ENCODE measurements at places on chromosomes 2 and 18. TPM values are rescaled to one million over a fixed set of nuclear protein-coding genes. Genes with fewer than 3 reads are reported as not detected.

DNA sequence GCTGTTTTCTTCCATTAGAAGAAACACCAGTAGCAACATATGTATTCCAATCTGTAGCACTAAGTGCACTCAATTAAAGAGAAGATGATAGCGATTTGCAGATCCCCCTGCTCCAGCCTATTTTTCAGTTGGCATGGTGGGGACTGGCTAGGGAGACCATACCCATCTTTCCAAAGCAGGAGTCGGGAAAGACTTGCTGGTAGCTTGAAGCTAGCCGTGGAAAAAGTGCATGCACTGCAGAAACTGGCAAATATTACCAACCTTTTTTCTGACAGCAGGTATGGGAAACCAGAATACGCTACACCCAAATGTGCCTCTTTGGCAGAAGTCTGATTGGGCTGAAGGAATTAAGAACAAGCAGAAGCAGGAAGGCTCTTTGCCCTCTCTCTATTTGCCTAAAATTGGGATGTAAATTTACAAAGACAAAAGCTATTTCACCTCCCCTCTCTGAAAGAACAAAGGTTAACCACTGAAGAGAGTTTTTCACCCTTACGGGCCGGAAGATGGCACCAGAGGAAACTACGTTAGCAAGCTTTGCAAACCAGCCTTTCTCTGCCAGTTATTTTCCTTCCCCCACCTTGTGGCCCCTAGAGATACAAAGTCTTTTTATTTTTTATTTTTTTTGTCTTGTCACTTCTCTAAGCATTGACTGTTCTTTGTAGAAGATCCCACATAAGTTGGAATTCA, 273.1 kb downstream of the DLGAP1 start:
- no peak for DNase-seq

GRCh38 chr2:95578539-95578938, 13.3 kb upstream of the TRIM43 start:
- DNase-seq = no peak

GRCh38 chr2:149068996-149069888, 30.7 kb downstream of the LYPD6B start:
- peak; percentile 79 for DNase-seq

DNA sequence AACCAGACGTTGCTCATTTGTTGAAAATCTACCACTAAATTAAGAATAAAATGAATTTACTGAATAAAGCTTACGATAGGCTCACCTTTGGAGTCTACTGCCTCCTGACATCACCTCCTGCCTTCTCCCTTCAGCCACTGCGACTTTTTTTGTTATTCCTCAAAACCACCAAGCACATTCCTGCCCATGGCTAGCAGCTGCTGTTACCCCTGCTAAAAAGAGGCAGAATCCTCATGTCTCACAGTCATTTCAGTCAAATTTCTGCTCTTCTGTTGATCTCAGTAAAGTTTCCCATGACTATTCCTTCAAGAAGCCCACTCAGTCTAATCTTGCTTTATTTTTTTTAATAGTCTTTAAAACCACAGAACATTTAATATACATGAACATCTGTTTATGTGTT, 40.8 kb upstream of the ANKRD62 start:
- DNase-seq = no peak

DNA sequence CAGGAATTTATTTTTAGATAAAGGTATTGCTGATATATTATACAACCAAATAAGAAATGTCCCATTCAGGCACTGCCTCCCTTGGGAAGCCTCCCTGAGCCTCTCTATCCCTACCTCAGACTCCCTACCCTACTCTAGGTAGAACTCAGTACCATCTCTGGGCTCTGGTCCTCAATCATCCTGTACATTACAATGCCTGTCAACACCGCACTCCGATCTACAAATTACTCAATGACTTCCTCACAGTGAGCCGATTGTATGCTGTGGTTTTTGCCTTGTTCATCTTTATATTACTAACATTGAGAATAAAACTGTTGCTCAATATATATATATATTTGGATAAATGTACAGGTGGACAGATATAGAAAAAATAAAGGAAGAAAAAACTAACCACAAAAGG, 207.5 kb downstream of the STK39 start:
- no peak for DNase-seq

GRCh38 chr2:210461401-210461800, 15.2 kb downstream of the LANCL1 start:
- no peak for DNase-seq

- DNase-seq = peak; percentile 60
Measured at GRCh38 chr18:76771192-76771799, 51.1 kb upstream of the ZNF236 start.

GRCh38 chr2:102184568-102184967, 2.3 kb upstream of the IL1RL2 start:
- DNase-seq = no peak

DNA sequence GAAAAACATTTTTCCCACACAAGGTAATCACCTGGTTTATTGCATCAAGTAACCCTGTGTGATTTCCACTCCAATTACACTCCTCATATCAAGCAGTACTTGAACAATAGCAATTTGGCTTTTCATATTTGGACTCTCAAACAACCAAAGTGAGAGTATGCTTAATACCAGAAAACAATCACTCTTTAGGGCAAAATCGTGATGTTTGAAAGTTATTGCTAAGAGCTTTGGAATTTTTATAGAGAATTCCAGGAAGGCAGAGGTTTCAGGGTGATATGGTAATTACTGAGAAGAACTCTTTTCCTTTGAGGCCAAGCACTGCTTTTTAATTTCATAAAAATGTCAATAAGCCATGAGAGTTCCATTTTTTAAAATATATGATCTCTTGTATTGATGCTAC, 779.5 kb upstream of the LRRTM1 start:
- DNase-seq = no peak

GRCh38 chr2:17309741-17310339, 208.4 kb downstream of the RAD51AP2 start:
- DNase-seq = no peak

GRCh38 chr2:23441414-23441813, 56.4 kb downstream of the KLHL29 start:
- DNase-seq = no peak

GRCh38 chr2:59297816-59298215, 1056.7 kb upstream of the FANCL start:
- DNase-seq = no peak

DNA sequence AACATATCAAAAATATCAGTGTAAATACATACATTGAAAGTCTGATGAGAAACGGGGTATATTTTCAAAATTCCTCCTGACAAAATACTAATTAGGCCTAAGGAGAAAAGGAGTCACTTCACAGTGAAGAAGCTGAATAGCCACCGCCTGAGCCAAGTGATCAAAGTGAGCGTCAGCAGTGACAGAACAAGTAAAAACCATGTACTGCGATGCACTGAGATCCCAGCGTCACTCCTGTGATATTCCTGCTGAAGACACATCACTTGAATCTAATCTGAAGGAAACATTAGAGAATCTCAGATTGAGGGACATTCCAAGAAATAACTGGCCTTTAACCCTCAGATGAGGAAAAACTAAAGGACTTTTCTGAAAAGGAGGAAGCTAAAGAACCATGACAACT, 285.3 kb downstream of the EN1 start:
- peak; percentile 55 for DNase-seq

DNA sequence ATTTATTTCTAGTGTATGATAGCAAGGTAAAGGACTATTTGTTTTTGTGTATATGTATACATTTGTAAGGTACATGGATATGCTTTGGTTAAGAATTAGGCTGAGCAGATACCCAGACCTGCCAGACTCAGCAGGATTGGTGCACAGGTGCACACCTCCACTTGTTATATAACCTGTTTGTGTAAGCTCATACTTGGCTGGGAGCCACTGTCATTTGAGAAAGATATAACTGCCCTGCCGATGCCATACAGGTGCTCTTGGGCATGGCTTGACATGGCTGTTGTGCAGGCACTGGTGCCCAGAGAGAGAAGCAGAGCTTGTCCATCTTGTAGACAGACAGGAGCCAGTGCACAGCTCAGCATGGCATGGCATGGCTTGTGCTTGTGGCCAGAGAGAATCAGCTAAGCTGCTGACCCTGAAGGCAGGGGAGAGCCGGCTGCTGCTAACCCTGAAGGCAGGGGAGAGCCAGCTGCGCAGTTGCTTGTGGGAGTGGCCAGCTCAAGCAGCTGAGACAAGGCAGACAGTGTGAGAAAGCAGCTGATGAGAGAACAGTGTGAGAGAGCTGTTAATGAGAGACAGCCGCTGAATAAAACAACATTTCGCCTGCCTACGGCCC, 136.5 kb downstream of the RNF144A start:
- no peak for DNase-seq

DNA sequence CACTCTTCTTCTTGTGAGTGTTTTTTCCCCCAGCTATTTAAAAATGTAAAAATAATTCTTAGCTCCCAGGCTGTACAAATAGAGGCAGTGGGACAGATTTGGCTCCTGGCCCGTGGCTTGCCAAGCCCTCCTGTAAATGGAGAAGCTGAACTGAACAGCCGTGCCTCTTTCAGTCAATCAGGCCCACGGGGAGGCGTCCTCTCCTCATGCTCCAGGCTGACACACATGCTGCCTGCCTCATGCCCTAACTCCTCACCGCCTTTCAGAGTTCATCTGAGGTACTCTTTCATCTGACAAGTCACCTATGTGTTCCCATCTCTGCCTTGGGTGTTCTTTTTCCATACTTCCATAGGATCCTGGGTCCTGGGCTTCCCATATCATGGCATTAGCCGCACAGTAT, 58.9 kb downstream of the BMP10 start:
- DNase-seq = no peak

DNA sequence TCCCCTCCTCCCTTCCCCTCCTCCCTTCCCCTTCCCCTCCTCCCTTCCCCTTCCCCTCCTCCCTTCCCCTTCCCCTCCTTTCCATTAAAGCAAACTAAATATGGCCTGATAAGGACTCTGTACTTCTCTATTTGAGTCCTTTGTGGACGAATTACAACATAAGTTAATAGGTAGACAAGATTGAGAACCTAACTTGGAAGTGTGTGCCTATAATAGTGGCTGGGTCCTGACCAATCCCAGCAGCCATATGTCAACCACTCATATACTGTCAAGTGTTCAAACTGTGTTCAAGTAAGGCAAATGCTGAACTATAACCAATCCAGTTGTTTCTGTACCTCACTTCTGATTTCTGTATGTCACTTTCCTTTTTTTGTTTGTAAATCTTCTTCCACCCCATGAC, 97.1 kb upstream of the RBMS1 start:
- no peak for DNase-seq

GRCh38 chr18:30277676-30278075, 764.9 kb downstream of the DSC3 start:
- no peak for DNase-seq

GRCh38 chr18:50973367-50974126, 5.7 kb downstream of the ELAC1 start:
- peak; percentile 79 for DNase-seq

GRCh38 chr2:16626997-16627605, 38.5 kb downstream of the CYRIA start:
- DNase-seq = no peak

- DNase-seq = no peak
Measured at GRCh38 chr18:8063733-8064132, 496.6 kb downstream of the PTPRM start.

DNA sequence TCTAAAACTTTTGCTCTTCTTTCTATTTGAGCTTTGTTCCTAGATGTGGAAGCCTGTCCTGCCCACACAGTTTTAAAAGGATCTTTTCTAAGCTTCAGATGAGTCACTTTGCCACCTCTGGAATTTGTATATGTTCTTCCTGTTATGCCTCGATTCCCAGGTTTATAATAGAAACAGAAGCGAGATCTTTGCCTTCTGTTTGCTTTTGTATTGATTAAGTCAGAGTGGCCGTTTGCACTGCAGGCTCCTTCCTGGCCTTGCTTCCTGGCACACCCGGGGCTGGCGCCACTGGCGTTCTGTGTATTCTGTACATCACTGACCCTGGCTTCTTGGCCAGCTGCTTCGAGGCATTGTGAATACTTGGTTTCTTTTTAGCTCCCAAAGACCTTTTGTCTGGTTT, 91.8 kb downstream of the MTCL1 start:
- peak; percentile 80 for DNase-seq

DNA sequence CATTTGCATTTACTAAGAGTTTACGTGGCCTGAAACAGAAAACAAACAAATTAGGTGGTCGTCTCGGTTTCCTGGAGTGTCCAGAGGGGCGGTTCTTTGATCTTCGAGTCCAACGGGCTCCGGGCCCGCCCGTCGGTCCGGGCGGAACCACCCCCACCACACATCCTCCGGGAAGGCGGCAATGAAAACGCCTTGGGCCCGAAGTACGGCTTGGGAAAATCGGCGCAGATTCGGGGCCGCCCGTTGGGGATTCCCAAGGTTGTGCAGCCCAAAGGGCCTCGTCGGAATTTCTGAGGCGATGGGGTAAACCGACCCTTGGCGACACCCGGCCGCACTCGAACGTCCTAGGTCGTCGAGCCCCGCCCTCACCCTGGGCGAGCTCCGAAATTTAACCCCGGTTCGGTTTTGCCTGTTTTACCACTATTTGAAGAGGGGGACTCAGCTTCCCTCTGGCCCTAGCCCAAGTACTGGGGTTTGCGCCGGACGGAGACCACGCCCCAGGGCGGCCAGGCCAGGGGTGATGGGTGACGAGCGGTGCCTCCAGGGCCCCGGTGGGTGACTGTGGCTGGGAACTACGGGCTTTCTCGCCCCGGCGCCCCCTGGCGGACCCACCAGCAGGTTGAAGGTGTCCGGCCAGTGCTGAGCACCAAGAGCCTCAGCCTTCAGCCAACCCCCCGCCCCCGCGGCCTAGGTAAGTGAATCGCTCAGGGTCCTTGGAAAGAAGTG, 1.9 kb upstream of the CFAP53 start:
- DNase-seq = peak; percentile 98

- DNase-seq = no peak
Measured at GRCh38 chr18:45876161-45876560, 50.7 kb downstream of the SIGLEC15 start.

DNA sequence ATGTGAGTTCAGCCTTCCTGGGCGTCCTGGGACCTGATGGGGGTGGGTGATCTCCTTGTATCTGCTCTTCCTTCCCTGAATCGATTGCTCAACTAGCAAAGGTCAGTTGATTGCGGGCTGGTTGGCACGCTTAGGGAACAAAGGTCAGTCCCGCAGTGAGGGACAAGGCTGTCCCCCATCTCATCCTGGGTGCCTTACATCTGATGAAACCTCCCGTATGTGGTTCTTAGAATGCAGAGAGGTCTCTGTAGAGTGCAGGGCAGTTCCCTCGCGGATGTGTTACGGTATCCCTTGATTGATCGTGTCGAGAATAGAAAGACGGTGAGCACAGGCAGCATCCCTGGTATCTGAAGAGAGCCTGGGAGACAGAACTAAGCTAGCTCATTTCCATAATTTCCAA, 56.4 kb upstream of the RBM44 start:
- no peak for DNase-seq

- no peak for DNase-seq
Measured at GRCh38 chr18:29161429-29161828, 984.5 kb upstream of the CDH2 start.

- DNase-seq = peak; percentile 79
Measured at GRCh38 chr2:130755256-130756052, at the start of gene AMER3. TSS of gene AMER3 (plus strand) at chr2:130755540. CDS start at chr2:130762073, 6,533 bp downstream.

- DNase-seq = no peak
Measured at GRCh38 chr2:69742322-69742952, 503 bp downstream of the ANXA4 start.

Gene GPR75
- total RNA-seq = 1.8 TPM

Gene DGUOK
- total RNA-seq = 40.7 TPM

Gene COL4A3
- total RNA-seq = not detected

Gene BOLL
- total RNA-seq = not detected

Gene C2orf66
- 0.36 TPM for total RNA-seq

Gene ACKR3
- total RNA-seq = 26.8 TPM

Gene AGXT
- not detected for total RNA-seq

Gene LDLRAD4
- total RNA-seq = 0.88 TPM

Gene PLEKHH2
- total RNA-seq = 18.8 TPM

Gene TRMT61B
- total RNA-seq = 18.9 TPM

Gene CPLX4
- total RNA-seq = not detected

Gene UGT1A3
- not detected for total RNA-seq

Gene INHA
- total RNA-seq = 0.29 TPM

Gene SRD5A2
- not detected for total RNA-seq
